Tibial nerve (tissue), 4 donors: ENCODE measurements at places on chromosomes 13 and 19. TPM values are rescaled to one million over a fixed set of nuclear protein-coding genes. Genes with fewer than 3 reads are reported as not detected.
A peak's percentile ranks its signal among the peaks of the same experiment; 100 is the strongest.

The ONECUT3 gene
- not detected for total RNA-seq

The OR7A5 gene
- 0.22 TPM for total RNA-seq

The MYO16 gene
- total RNA-seq: under 0.01 TPM

- H3K36me3 ChIP-seq: no peaks in the 10 kb centered on the region
- H3K4me1 ChIP-seq: peaks cover 44% of the 10 kb centered on the region
- peak overlapping the region; percentile 87 for H3K27ac ChIP-seq
- H3K4me3 ChIP-seq: peak overlapping the region; percentile 11
- H3K27me3 ChIP-seq: no peaks in the 10 kb centered on the region
Measured at GRCh38 chr13:113837560-113838355, 26.1 kb downstream of the GAS6 start.

DNA sequence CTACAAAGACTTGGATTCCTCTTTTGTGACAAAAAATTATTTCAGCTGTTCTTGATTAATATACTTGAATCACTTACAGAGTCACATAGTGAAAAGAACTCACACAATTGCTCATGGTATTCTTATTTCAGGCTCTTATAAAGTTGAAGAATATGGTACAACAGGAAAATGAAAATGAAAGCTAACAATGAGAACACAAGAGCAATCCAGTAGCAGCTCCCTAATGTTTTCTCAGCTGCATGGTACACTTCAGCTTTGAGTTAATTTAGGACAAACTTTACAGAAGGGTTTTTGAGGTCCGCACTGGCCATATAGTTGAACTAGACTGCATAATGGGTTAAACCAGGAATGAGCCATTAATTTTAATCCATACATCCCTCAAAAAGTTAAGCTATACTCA is 1261.8 kb downstream of the SLITRK5 start:
- no peaks in the 10 kb centered on the region for H3K27me3 ChIP-seq
- no peaks in the 10 kb centered on the region for H3K4me1 ChIP-seq
- no peaks in the 10 kb centered on the region for H3K36me3 ChIP-seq
- no peak for DNase-seq

The MATK gene
- 2.2 TPM for total RNA-seq

DNA sequence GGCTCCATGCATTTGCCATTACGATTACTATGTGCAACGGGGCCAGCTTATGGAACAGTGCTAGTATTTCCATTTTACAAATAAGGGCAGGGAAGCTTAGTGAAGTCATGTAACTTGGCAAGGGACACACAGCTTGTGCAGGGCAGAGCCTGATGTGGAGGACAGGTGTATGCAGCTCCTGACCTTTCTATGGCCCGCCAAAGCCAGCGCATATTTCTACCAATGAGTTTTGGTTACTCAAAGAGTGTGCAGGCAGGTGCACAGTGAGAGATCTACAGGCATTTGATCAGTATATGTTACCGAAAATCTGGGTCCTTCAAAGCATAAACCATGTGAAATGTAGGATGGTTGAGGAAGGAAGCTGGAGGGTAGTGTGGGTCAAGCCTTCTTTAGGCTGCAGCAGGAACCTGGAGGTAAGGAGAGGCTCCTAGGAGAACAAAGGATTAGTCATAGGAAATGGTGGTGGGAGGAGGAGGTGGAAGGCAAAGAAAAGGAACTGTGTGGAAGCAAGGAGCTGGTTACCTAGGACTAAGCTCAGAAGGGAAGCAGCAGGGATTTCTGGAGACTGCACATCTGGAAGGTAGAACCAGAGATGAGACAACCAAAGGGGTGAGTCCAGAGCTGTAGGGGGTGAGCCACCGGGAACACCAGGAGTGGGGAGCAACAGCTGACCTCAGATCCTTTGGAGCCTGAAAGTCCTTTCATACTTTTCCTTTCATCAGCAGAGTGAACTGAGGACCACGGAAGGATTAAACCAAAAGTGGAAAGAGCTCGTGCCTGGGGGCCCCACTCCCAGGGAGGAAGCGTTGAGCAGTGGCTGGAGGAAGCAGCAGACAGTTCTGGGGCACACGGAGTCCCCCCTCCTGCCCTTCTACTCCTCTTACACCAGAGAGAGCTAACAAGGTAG is 4.2 kb upstream of the PDX1 start:
- no peaks in the 10 kb centered on the region for H3K27me3 ChIP-seq
- H3K4me1 ChIP-seq: peaks cover 23% of the 10 kb centered on the region
- no peak for DNase-seq

- no peak overlapping the region for H3K4me3 ChIP-seq
- no peaks in the 10 kb centered on the region for H3K27me3 ChIP-seq
- H3K36me3 ChIP-seq: no peaks in the 10 kb centered on the region
- no peak overlapping the region for H3K27ac ChIP-seq
- DNase-seq: no peak
Measured at GRCh38 chr19:11176466-11177193, 20.7 kb downstream of the KANK2 start.

DNA sequence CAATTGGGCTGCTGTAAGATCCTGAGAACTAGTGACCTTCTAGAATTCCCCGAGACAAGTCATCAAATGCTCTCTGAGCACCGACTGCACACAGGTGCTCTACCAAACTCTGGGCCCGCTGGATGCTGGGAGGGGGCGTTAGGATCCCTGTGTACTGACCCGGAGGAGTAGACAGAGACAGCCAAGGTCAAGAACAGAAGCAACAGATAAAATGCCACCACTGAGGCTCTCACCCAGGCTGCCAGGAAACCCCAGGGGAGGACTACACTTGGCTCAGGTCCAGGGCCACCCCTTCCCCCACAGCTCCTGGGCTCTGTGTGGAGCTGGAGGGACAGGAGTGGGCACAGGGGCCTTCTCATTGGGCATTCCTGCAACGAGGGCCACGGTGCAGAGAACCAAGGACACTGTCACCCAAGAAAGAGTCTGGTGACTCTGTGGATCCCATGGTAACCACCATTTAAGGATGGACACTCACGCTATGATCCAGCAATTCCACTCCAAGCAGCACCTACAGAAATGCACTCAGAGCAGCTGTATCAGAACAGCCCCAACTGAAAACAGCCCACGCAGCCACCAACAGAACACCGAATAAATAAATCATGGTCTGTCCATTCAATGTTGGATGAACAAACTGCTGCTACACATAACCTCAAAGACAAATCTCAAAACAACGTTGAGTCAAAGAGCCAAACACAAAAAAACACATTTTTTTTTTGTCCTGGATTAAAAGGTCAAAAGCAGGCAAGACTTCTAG is 16.8 kb upstream of the SLC35E1 start:
- no peaks in the 10 kb centered on the region for H3K27me3 ChIP-seq
- H3K27ac ChIP-seq: no peak overlapping the region
- no peak overlapping the region for H3K4me3 ChIP-seq
- H3K36me3 ChIP-seq: no peaks in the 10 kb centered on the region

DNA sequence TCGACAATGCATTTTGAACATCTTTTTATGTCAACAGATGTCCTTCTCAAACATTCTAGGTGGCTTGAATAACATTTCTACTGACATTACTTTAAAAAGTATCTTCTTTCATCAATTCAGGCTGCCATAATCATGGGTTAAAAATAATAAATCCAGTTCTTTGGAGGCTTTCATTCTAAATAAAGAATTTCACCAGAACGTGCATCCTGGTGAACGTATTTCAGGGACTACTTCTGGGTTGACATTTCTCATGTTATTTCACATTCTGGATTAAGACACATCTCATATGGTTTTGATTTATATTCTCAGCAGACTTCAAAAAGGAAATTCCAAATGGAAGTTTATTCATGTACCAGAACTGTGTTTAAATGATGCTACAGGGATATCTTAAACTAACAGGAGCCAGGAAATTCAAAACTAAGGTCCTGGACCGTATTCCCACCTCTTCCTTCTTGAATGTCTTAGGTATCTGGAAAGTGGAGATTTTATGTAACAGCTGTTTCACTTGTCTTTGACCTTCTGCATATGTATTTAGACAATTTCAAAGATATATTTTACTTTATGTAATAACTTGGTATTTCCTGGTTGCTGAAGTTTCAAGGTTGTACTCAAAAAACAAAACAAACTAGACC is 107.2 kb downstream of the STARD13 start:
- no peaks in the 10 kb centered on the region for H3K27me3 ChIP-seq
- no peaks in the 10 kb centered on the region for H3K36me3 ChIP-seq
- peak overlapping the region; percentile 80 for H3K27ac ChIP-seq
- H3K4me3 ChIP-seq: no peak overlapping the region

The CDC42EP5 gene
- total RNA-seq: 38.9 TPM

GRCh38 chr13:47413112-47413511 is 516.3 kb upstream of the HTR2A start:
- H3K27ac ChIP-seq: no peak overlapping the region
- no peak for DNase-seq
- H3K4me3 ChIP-seq: no peak overlapping the region
- H3K4me1 ChIP-seq: no peaks in the 10 kb centered on the region
- no peaks in the 10 kb centered on the region for H3K36me3 ChIP-seq
- no peaks in the 10 kb centered on the region for H3K27me3 ChIP-seq

GRCh38 chr13:105814219-105814901 is 721.1 kb downstream of the EFNB2 start:
- H3K36me3 ChIP-seq: no peaks in the 10 kb centered on the region
- H3K4me3 ChIP-seq: no peak overlapping the region
- no peaks in the 10 kb centered on the region for H3K27me3 ChIP-seq
- no peak for DNase-seq
- H3K27ac ChIP-seq: no peak overlapping the region
- no peaks in the 10 kb centered on the region for H3K4me1 ChIP-seq

DNA sequence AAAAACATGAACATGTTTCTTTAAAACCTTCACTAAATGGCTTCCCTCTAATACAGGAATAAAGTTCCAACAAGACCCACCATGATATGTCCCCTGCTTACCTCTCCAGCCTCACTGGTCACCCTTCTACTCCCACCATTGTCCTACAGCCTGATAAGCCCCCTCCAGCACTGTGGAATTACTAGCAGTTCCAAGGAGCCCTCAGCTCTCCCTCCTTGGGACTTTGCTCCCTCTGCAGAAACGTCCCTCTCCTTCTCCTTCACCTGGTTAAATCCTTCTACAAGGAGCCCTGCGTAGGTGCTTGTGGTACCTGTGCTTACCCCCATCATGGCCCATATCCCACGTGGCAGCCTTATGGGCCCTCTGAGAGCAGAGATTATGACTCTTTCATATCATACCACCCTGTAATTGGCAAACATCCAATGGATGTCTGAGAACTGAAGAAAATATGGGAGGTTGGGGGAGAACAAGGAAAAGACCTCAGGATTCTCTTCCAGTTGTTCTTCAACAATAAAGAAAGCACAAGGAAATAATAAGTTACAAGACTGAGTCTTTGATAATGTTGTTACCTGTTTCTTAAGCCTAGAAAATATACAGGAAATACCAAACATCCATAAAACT is 26.1 kb upstream of the DOCK9 start:
- no peaks in the 10 kb centered on the region for H3K36me3 ChIP-seq
- no peak for DNase-seq
- peaks cover 66% of the 10 kb centered on the region for H3K4me1 ChIP-seq
- no peak overlapping the region for H3K27ac ChIP-seq
- no peak overlapping the region for H3K4me3 ChIP-seq
- no peaks in the 10 kb centered on the region for H3K27me3 ChIP-seq

GRCh38 chr13:89279374-89279773 is 1608.2 kb downstream of the SLITRK5 start:
- no peak overlapping the region for H3K4me3 ChIP-seq
- H3K36me3 ChIP-seq: no peaks in the 10 kb centered on the region
- no peak for DNase-seq

- no peak overlapping the region for H3K27ac ChIP-seq
- no peaks in the 10 kb centered on the region for H3K36me3 ChIP-seq
- H3K27me3 ChIP-seq: no peaks in the 10 kb centered on the region
- H3K4me1 ChIP-seq: no peaks in the 10 kb centered on the region
- DNase-seq: no peak
Measured at GRCh38 chr13:97068151-97068550, 73.9 kb upstream of the OXGR1 start.

DNA sequence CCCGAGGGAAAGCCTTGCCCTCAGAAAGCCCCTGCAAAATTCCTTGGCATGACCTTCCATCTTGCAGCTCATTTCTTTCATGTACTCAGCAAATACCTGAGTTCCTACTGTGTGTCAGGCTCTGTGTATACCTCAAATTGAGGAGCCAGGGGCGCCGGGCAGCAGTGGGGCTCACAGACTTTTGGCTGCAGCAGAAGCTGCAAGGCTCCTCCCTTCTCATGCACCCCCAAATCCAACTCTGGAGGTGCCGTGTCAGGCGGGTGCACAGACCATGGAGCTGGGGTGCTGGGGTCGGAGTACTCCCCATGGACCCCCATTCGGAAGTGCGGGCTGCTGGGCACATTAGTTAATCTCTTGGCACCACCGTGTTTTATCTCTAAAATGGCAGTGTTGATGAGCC is 72.3 kb downstream of the COL4A2 start:
- H3K4me1 ChIP-seq: peaks cover 69% of the 10 kb centered on the region
- DNase-seq: no peak
- H3K4me3 ChIP-seq: no peak overlapping the region
- H3K27me3 ChIP-seq: no peaks in the 10 kb centered on the region

The KDELR1 gene
- total RNA-seq: 67.3 TPM

- DNase-seq: no peak
- no peak overlapping the region for H3K4me3 ChIP-seq
- no peaks in the 10 kb centered on the region for H3K36me3 ChIP-seq
- no peak overlapping the region for H3K27ac ChIP-seq
Measured at GRCh38 chr19:15717809-15718208, 10.0 kb upstream of the OR10H2 start.

- no peak within 1 kb of the TSS for H3K27ac ChIP-seq
- H3K4me1 ChIP-seq: peaks cover 26% of the 10 kb centered on the region
- H3K4me3 ChIP-seq: no peak within 1 kb of the TSS
- DNase-seq: no peak
Measured at GRCh38 chr19:496112-496665, at the start of gene MADCAM1. TSS of gene MADCAM1 (plus strand) at chr19:496486. CDS start at chr19:496500, 14 bp downstream.

The LSR gene
- total RNA-seq: 3.1 TPM

The VSTM1 gene
- not detected for total RNA-seq

The GRK1 gene
- total RNA-seq: not detected

- no peaks in the 10 kb centered on the region for H3K27me3 ChIP-seq
- no peak overlapping the region for H3K27ac ChIP-seq
- H3K36me3 ChIP-seq: no peaks in the 10 kb centered on the region
- H3K4me3 ChIP-seq: no peak overlapping the region
Measured at GRCh38 chr13:48189171-48189570, 43.8 kb upstream of the ITM2B start.

DNA sequence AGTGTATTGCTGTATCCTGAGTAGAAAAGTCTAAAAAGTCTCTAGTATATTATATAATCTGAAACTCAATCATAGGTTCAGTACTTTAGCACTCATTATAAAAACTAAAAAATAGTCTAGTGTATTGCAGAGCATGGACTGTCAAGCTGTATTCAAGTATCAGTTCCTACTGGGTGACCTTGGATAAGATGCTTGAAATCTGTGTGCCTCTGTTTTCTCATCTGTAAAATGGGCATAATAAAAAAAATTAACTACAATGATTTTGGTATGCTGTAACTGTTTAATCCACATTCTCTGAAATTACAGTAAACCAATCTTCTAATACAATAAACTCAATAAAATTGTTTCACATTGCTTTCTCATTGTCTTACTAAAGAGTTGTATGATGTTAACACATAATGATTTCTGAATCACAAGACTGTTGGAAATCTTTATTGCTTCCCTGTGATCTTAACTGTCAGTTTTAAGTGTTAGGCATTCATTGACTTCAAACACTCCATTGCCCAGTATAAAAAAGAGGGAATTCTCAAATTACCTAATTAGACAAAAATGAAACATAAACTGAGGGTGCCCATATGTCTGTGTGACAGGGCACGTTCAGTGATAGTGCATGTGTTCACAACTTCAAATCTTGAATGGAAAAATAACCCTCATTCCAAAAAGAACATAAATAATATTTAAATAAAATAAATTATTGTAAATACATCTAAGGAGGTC is 2.2 kb downstream of the STARD13 start:
- DNase-seq: no peak
- peak overlapping the region; percentile 73 for H3K4me3 ChIP-seq
- H3K27me3 ChIP-seq: no peaks in the 10 kb centered on the region
- peaks cover 39% of the 10 kb centered on the region for H3K4me1 ChIP-seq
